Heart left ventricle (tissue), 16 donors: ENCODE measurements at places on chromosomes 2 and 18. TPM values are rescaled to one million over a fixed set of nuclear protein-coding genes. Genes with fewer than 3 reads are reported as not detected.

The FAM110C gene
- 4.2 TPM for total RNA-seq

DNA sequence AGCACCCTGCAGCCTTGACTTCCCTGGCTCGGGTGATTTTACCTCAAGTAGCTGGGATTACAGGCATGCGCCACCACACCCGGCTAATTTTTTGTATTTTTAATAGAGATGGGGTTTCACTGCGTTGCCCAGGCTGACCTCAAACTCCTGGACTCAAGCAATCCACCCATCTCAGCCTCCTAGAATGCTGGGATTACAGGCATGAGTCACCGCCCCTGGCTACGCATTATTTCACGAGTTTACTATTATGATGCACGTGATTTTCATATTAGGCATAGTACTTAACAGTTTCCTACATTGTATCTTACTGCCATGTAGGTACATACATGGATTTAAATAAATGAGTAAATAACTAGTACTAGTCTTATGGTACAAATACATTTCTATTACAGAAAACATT is 4.4 kb downstream of the DYNC2LI1 start:
- no peak overlapping the region for H3K4me3 ChIP-seq
- no peaks in the 10 kb centered on the region for H3K27me3 ChIP-seq
- no peak for DNase-seq
- H3K36me3 ChIP-seq, result peaks cover 6% of the 10 kb centered on the region
- no peak overlapping the region for H3K27ac ChIP-seq

GRCh38 chr2:232781765-232782164 is 5.4 kb upstream of the KCNJ13 start:
- no peaks in the 10 kb centered on the region for H3K4me1 ChIP-seq
- no peak overlapping the region for H3K27ac ChIP-seq
- H3K36me3 ChIP-seq, result peaks cover 31% of the 10 kb centered on the region
- H3K4me3 ChIP-seq, result no peak overlapping the region

The RPL37A gene
- total RNA-seq, result 602 TPM

The TTC32 gene
- 6.0 TPM for total RNA-seq

GRCh38 chr2:7570247-7570646 is 653.0 kb downstream of the RNF144A start:
- H3K4me1 ChIP-seq, result no peaks in the 10 kb centered on the region
- no peaks in the 10 kb centered on the region for H3K36me3 ChIP-seq
- no peak overlapping the region for H3K27ac ChIP-seq
- no peaks in the 10 kb centered on the region for H3K27me3 ChIP-seq
- no peak for DNase-seq

DNA sequence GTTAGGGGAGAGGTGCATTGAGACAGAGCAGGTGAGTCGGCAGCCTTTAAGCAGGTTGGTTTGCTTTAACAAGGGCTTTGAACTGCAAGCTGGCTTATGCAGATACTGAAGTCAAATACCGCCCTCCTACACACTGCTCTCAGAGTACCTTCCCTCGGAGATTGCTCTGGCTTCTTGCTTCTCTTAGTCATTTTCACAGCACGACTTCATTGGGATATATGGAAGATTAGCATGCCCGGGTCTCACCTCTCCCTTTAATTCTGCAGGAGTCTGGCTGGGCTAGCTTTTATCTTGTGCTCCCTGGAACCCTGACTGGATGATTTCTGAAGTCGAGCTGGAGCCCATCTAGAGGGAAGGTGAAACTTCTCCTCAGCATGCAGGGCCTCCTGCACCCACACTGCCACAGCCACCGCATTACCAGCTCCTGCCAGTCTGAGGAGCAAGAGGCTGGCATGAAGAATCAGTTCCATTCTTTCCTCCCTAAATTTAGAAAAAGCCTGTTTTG is 395.5 kb upstream of the HNRNPA3 start:
- H3K27me3 ChIP-seq, result peaks cover 14% of the 10 kb centered on the region
- H3K4me1 ChIP-seq, result no peaks in the 10 kb centered on the region
- no peak for DNase-seq
- H3K36me3 ChIP-seq, result no peaks in the 10 kb centered on the region
- H3K4me3 ChIP-seq, result no peak overlapping the region
- no peak overlapping the region for H3K27ac ChIP-seq

- H3K4me3 ChIP-seq, result peak overlapping the region; percentile 7
- H3K27ac ChIP-seq, result peak overlapping the region; percentile 75
- no peak for DNase-seq
These were observed 39.8 kb upstream of the AAK1 start for GRCh38 chr2:69683170-69683971.

The COL3A1 gene
- total RNA-seq, result 376 TPM

- no peak overlapping the region for H3K4me3 ChIP-seq
- no peaks in the 10 kb centered on the region for H3K4me1 ChIP-seq
- no peaks in the 10 kb centered on the region for H3K36me3 ChIP-seq
- no peaks in the 10 kb centered on the region for H3K27me3 ChIP-seq
These were observed 239.4 kb upstream of the SKOR2 start for GRCh38 chr18:47490882-47491281.

The EMILIN1 gene
- 14.4 TPM for total RNA-seq

The LRRC30 gene
- total RNA-seq, result not detected

- H3K27ac ChIP-seq, result no peak overlapping the region
- no peaks in the 10 kb centered on the region for H3K27me3 ChIP-seq
- H3K4me1 ChIP-seq, result no peaks in the 10 kb centered on the region
- H3K4me3 ChIP-seq, result no peak overlapping the region
- no peak for DNase-seq
- no peaks in the 10 kb centered on the region for H3K36me3 ChIP-seq
These were observed 1213.1 kb upstream of the SLC39A10 start for GRCh38 chr2:194443926-194444325.

- no peak overlapping the region for H3K4me3 ChIP-seq
- no peaks in the 10 kb centered on the region for H3K36me3 ChIP-seq
- H3K27me3 ChIP-seq, result no peaks in the 10 kb centered on the region
- DNase-seq, result no peak
- H3K4me1 ChIP-seq, result no peaks in the 10 kb centered on the region
These were observed 517.5 kb downstream of the STK39 start for GRCh38 chr2:167729911-167730310.

- no peaks in the 10 kb centered on the region for H3K27me3 ChIP-seq
- H3K4me1 ChIP-seq, result peaks cover 11% of the 10 kb centered on the region
- DNase-seq, result no peak
- no peaks in the 10 kb centered on the region for H3K36me3 ChIP-seq
These were observed 130.5 kb downstream of the PXDN start for GRCh38 chr2:1613731-1614354.

DNA sequence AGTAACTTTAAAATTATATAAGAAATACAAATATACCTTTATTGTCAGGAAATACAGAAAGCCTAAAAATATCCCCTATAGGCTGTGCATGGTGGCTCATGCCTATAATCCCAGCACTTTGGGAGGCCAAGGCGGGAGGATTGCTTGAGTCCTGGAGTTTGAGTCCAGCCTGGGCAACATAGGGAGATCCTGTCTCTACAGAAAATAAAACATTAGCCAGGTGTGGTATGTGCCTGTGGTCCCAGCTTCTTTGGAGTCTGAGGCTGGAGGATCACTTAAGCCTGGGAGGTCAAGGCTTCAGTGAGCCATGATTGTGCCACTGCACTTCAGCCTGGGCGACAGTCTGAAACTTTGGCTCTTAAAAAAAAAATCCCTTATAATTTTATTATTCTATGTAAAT is 29.1 kb downstream of the GLS start:
- no peaks in the 10 kb centered on the region for H3K27me3 ChIP-seq
- H3K4me3 ChIP-seq, result no peak overlapping the region
- peaks cover 85% of the 10 kb centered on the region for H3K36me3 ChIP-seq

The PROKR1 gene
- not detected for total RNA-seq

The ERMN gene
- total RNA-seq, result not detected

GRCh38 chr2:31013301-31013700 is 124.9 kb downstream of the GALNT14 start:
- no peak overlapping the region for H3K27ac ChIP-seq
- DNase-seq, result no peak
- no peak overlapping the region for H3K4me3 ChIP-seq
- no peaks in the 10 kb centered on the region for H3K27me3 ChIP-seq
- no peaks in the 10 kb centered on the region for H3K4me1 ChIP-seq

GRCh38 chr2:196480653-196481323 is 158.7 kb upstream of the CCDC150 start:
- no peak for DNase-seq
- H3K4me1 ChIP-seq, result peaks cover 41% of the 10 kb centered on the region
- no peaks in the 10 kb centered on the region for H3K27me3 ChIP-seq
- no peak overlapping the region for H3K27ac ChIP-seq
- H3K4me3 ChIP-seq, result no peak overlapping the region
- H3K36me3 ChIP-seq, result no peaks in the 10 kb centered on the region

DNA sequence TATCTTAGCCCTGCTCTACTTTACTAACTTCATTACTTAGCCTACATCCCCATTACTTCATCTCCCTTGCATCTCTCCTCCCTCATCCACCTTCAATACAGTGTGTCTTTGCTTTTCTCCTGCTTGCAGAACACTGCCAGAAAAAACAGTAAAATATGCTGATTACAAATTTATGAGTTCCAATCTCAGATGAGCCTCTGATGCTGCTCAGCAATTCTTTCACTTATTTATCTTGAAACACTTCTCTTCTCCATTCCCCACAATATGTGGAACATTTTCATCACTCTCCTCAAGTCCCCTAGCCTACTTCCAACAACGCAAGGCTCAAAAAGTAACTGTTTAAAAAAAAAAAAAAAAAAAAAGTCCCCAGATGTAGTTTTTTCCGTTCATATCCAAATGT is 7.1 kb downstream of the VPS54 start:
- no peaks in the 10 kb centered on the region for H3K4me1 ChIP-seq
- H3K4me3 ChIP-seq, result no peak overlapping the region
- no peak overlapping the region for H3K27ac ChIP-seq
- no peaks in the 10 kb centered on the region for H3K27me3 ChIP-seq
- no peak for DNase-seq

GRCh38 chr2:239777219-239777618 is 247.9 kb downstream of the NDUFA10 start:
- H3K36me3 ChIP-seq, result no peaks in the 10 kb centered on the region
- no peak overlapping the region for H3K27ac ChIP-seq
- DNase-seq, result no peak
- peaks cover 6% of the 10 kb centered on the region for H3K27me3 ChIP-seq
- H3K4me3 ChIP-seq, result no peak overlapping the region

DNA sequence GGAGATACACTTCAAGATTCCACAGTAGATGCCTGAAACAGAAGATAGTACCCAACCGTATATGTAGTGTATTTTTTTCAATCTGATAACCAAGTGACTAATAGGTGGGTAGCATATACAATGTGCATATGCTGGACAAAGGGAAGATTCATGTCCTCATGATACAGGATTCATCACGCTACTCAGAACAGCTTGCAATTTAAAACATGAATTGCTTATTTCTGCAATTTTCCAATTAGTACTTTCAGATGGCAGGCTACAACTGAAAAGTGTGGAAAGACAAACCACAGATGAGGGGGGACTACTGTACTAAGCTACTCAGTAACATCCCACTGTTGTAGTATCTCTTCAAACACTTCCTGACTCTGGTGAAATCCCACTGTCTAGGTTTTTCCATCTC is 3.7 kb downstream of the IER3IP1 start:
- peaks cover 7% of the 10 kb centered on the region for H3K4me1 ChIP-seq
- no peaks in the 10 kb centered on the region for H3K36me3 ChIP-seq
- no peaks in the 10 kb centered on the region for H3K27me3 ChIP-seq
- no peak overlapping the region for H3K4me3 ChIP-seq
- DNase-seq, result no peak
- no peak overlapping the region for H3K27ac ChIP-seq

- no peak for DNase-seq
- peaks cover 6% of the 10 kb centered on the region for H3K36me3 ChIP-seq
- H3K4me1 ChIP-seq, result no peaks in the 10 kb centered on the region
- no peak overlapping the region for H3K4me3 ChIP-seq
These were observed 96.3 kb upstream of the RASGRP3 start for GRCh38 chr2:33380001-33380609.

DNA sequence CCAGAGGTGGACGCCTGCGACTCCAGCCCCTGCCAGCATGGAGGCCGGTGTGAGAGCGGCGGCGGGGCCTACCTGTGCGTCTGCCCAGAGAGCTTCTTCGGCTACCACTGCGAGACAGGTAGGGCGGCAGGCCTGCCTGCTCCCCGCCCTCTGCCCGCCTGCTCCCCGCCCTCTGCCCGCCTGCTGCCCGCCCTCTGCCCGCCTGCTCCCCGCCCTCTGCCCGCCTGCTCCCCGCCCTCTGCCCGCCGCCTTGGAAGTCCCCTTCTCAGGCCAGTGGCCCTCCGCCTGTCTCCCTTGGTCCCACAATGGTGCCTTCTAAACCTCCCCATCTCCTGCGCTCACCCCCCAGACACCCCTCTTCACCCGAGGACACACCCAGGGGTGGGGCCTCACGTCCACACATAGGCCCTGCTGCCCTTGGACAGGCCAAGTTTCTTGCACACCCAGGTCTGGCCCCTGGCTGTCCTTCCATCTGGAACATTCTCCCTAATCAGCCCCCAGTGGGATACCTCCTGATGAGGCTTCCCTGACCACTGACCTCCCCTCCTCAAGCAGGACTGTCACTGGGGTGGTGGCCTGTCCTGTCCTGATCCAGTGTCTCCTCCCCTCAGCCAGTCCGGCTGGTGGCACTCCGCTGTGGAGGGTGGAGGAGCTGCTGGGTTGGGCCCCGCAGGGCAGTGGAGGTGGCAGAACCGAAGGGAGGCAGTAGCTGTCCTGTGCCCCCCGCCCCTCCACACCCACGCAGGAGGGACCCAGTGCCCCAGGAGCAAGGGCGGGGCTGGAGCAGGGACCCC is 37.9 kb downstream of the MTERF4 start:
- no peaks in the 10 kb centered on the region for H3K4me1 ChIP-seq
- no peak overlapping the region for H3K4me3 ChIP-seq
- DNase-seq, result no peak
- H3K27ac ChIP-seq, result no peak overlapping the region
- no peaks in the 10 kb centered on the region for H3K27me3 ChIP-seq

DNA sequence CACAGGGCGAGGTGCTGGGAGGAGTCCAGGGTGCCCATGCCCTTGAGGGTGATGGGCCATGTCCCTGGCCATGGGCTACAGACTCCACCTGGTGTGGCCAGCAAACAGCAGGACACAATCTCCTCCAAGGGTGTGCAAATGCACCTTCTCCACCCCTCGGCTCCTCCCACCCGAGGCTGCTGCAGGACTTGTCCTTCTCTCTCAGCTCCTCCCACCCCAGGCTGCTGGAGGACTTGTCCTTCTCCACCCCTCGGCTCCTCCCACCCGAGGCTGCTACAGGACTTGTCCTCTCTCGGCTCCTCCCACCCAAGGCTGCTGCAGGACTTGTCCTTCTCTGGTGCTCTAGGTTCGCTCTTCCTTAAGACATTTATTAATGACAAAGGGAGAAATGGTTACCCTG is 57.3 kb upstream of the SNTG2 start:
- H3K27ac ChIP-seq, result no peak overlapping the region
- H3K4me1 ChIP-seq, result no peaks in the 10 kb centered on the region
- H3K36me3 ChIP-seq, result no peaks in the 10 kb centered on the region
- no peaks in the 10 kb centered on the region for H3K27me3 ChIP-seq

- H3K27me3 ChIP-seq, result no peaks in the 10 kb centered on the region
- no peaks in the 10 kb centered on the region for H3K4me1 ChIP-seq
- no peak overlapping the region for H3K27ac ChIP-seq
- H3K4me3 ChIP-seq, result no peak overlapping the region
- H3K36me3 ChIP-seq, result no peaks in the 10 kb centered on the region
These were observed 69.8 kb upstream of the TANK start for GRCh38 chr2:161090411-161090810.

GRCh38 chr2:239461291-239462190 is 60.7 kb upstream of the HDAC4 start:
- DNase-seq, result no peak
- H3K4me1 ChIP-seq, result no peaks in the 10 kb centered on the region
- H3K27ac ChIP-seq, result no peak overlapping the region
- H3K4me3 ChIP-seq, result no peak overlapping the region
- H3K36me3 ChIP-seq, result no peaks in the 10 kb centered on the region

- H3K27ac ChIP-seq, result no peak overlapping the region
- DNase-seq, result no peak
- H3K4me3 ChIP-seq, result no peak overlapping the region
These were observed 234.9 kb downstream of the FHOD3 start for GRCh38 chr18:36532394-36532793.

The DPYSL5 gene
- total RNA-seq, result not detected

The SERPINB11 gene
- total RNA-seq, result not detected
